ENCODE measurements at places on chromosomes 7 and 10. TPM values are rescaled to one million over a fixed set of nuclear protein-coding genes. Genes with fewer than 3 reads are reported as not detected.
A peak's percentile ranks its signal among the peaks of the same experiment; 100 is the strongest.

DNA sequence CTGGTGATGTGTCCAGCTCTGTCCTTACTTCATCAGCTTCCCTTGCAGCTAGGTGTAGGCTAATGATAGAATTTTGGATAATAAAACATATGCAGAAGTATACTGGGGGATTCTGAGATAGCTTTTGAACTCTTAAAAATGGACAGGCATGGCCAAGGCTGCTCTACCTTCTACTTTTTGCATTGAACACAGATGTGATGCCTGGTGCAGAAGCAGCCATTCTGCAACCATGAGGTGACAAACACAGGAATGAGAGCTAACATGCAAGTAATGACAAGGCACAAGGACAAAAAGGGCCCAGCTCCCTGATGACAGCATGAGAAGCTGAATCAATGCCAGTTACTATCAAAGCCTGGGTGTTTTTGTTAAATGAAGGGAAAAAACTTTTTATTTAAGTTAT is 686.5 kb upstream of the AUTS2 start:
- no peak for DNase-seq

- DNase-seq: peak; percentile 50
Measured at GRCh38 chr10:22624287-22624738, 90.1 kb downstream of the PIP4K2A start.

GRCh38 chr7:30989824-30990672 is 26.3 kb downstream of the GHRHR start:
- DNase-seq: no peak

- DNase-seq: no peak
Measured at GRCh38 chr10:63703113-63703670, 182.0 kb downstream of the REEP3 start.

DNA sequence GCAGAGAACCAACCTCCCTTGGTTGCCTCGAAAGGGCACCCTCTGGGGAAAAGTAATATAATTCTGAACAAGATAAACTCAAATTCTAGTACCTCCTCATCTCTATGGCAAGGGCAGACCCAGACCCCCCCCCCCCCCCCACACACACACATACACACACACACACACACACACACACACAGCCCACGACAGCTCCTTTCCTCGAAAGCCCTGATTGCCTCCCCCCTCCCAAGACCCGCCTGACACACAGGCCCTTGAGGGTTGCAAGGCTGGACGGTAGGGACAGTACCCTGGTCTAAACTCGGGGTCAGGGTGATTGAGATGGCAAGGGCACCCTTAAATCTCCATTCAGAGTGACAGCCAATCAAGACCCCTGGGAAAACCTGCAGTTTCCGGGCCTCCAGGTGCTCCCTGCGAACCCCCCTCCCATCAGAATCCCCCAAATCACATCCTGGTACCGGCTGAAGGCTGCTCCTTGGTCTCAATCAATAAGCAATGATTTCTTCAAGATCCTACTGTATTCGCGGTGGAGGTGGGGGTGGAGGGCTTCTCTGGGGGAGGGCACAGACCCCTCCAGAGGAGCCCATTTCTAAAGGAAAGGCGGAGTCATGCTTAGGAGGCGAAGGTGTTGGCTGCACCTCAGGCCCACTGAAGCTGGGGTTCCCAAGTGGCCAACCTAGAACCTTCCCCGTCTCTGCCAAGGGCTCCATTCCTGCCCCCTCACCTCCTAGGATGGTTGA is 100.7 kb downstream of the HIP1 start:
- DNase-seq: no peak

DNA sequence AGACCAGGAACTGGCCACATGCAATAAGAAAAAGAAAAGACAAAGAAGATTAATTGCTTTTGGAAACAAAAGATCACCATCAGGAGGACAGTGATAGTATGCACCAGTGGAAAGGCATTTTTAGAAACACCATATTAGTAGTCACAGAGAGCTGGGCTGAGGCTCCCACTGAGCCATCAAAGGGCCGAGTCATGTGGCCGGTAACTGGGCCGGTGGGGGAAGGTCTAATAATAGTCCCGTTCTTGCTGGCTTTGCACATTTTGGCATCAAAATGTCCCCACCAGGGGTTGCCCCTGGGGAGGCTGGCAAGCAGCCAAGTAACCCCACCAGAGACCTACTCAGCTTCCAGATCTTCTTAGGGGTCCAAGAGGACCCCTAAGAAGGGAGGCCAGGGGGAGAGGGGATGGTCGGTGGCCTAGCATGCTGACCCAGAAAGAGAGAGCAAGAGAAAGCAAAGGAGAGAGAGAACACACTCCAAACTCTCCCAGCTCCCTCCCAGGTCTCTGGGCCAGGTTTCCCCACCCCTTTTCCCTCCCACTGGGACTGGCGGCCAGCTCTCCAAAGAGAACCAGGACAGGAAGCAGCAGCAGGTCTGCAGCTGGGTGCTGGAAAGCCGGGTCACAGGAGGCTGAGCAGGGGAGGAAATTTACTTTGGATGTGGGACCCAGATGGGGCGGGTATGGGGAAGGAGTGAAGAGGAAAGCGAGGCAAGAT is 70.2 kb upstream of the FGFR2 start:
- no peak for DNase-seq

- peak; percentile 88 for DNase-seq
Measured at GRCh38 chr10:17512341-17513001, 58.1 kb upstream of the ST8SIA6 start.

GRCh38 chr7:49244543-49244942 is 320.2 kb downstream of the CDC14C start:
- DNase-seq: no peak

WNT8B gene
- not detected for total RNA-seq

NKX1-2 gene
- total RNA-seq: 0.15 TPM

RBM28 gene
- total RNA-seq: 54.1 TPM

ABI1 gene
- 35.2 TPM for total RNA-seq

PLXDC2 gene
- total RNA-seq: 0.21 TPM

TAS2R4 gene
- total RNA-seq: 0.57 TPM

HHEX gene
- total RNA-seq: 10.1 TPM
